DMS53 (cell line): ENCODE measurements at places on chromosomes 5 and 9.

GRCh38 chr9:127455324-127455992 is 4.1 kb downstream of the LRSAM1 start:
- DNase-seq = peak; percentile 62

DNA sequence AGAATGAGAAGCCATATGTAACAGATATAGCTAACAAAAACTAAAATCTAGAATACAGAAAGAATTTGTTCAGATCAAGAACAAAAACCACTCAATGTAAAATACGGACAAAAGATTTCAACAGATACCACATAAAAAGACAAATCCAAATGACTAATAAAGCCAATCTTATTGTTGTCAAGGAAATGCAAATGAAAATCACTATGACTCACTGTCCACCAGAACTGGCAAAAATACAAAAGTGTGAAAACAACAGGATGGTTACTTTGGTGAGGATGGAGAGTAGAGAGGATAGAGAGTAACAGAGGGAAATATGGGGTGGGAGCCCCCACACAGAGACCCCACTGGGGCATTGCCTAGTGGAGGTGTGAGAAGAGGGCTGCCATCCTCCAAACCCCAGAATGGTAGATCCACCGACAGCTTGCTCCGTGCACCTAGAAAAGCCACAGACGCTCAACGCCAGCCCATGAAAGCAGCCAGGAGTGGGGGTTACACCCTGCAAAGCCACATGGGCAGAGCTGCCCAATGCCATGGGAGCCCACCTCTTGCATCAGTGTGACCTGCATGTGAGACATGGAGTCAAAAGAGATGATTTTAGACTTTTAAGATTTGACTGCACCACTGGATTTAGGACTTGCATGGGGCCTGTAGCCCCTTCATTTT is 15.2 kb upstream of the RHOBTB3 start:
- DNase-seq = peak; percentile 55

DNA sequence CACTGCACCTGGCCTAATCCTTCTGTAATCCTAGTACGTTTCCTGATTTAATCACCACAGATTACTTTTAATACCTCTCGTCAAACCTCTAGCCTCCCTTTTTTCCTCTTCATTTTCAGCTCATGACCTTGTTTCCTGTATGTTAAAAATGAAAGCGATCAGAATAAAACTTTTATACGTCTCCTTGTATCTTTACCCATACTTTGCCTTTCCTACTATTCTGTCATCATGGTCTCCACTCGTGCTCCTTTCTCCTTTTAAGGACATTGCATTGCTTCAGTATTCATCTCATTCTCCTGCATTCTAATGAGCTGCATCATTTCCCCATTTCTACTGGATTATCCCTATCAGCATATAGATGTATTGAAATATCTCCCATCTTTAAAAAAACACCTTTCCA is 8.5 kb downstream of the CDC42SE2 start:
- DNase-seq = no peak

DNA sequence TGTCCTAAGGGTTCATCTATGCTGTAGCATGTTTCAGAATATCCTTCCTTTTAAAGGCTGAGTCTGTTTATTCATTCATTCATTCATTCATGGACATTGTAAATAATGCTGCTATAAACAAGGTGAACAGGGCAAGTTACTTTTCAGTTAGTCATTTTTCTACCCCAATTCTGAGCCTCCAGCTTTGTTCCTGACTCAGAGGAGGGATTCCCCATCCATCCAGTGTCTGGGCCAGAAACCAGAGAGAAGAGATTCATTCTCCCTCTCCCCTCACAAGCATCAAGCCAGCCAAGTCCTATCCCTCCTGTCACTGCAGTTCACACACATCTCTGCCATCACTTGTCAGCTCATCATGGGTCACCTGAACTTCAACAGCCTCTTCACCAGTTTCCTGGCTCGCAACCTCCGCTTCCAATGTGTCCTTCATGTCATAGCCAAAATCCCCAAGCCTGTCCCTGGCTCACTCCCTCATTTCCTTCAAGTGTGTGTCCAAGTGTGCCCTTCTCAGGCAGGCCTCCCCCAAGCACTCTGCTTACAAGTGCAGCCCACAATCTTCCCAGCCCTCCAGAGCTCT is 203.0 kb downstream of the TTLL11 start:
- peak; percentile 25 for DNase-seq

DNA sequence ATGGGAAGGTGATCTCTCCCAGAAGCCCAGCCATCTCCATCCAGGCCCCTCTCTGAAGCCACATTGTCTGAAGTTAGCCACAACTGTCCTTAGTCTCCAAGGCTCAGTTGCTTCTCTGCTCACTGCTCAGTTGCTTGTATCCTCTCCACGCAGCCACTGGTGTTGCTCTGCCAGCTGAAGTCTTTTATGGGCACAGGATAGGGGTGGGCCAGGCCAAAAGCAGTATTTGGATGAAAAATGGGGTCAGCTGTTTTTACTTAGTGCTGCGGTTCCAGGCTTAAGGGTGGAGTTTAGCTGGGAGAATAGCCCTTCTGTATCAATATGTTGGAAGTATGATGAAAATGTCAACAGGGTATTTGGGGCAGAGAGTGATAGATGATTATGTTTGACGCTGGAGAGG is 168.8 kb upstream of the PPP1R2B start:
- DNase-seq = no peak

DNA sequence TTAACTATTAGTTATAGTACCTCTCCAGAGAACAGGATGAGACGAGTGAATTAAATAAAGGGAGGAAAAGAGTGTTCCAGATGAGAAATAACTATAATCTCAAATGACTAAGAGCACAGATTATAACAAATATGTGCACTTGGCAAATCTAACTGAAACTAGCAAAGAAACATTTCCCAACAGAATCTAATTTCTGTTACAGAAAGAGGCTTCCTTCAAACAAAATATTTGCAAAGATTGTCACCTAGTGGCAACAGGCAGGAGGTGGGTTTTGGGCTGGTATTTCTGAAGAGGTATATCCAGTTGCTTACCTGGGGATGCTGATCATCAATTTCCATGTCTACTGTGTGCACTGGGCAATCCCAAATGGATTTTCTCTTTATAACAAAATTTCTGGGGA is 5.6 kb upstream of the SPDL1 start:
- DNase-seq = peak; percentile 12

- DNase-seq = no peak
These were observed 18.3 kb upstream of the RNU6ATAC start for GRCh38 chr9:134182554-134183085.

DNA sequence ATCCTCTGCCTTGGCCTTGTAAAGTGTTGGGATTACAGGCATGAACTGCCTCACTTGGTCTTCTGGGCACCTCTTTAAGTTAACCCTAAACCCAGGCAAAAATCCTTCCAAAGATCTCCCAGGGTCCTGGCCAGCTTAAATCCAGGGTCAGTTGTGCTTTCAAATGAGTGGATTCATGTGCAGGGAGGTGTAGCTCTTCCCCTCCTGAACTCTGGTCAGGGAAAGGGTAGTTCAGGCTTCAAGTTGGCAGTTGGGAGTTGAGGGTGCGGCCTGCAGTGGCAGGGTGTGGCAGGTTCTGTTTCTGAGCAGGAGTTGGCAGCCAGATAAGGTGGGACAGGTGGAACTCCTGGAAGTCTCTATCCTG is 3.6 kb downstream of the HNRNPAB start:
- DNase-seq = no peak

GRCh38 chr5:72584466-72584865 is 77.3 kb upstream of the ZNF366 start:
- peak; percentile 27 for DNase-seq

DNA sequence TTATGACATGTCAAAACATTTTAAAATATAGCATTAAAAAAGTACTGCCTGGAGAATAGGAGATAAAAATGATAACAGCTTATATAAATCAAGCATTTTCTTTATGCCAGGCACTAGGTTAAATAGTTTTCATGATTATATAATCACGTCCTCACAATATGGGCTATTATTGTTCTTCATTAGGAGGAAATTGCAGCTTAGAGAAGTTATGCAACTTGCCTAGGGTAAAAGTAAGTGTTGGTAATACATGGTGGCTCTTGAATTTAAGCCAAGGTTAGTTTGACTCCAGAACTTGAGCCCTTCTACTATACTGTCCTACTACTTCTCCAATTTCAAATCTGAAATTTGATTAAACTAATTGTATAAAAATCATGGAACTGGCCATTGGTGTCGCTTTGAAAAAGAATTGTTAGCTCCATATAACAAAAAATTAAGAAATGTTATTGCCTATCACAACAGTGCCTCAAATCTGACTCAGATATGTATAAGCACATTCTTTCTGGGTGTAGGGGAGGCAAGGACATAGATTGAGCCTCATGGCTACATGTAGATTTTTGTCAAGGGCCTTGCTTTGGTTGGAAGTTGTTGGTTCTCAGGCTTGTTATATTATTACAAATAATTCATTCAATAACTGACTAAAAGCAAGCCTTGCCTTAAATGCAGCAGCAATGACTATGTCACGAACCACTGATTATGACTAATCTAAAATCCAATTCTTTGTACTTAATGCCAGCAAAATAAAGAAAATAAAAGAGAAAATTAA is 223.5 kb upstream of the DAB2 start:
- no peak for DNase-seq

GRCh38 chr5:82374637-82375036 is 96.5 kb upstream of the RPS23 start:
- no peak for DNase-seq

DNA sequence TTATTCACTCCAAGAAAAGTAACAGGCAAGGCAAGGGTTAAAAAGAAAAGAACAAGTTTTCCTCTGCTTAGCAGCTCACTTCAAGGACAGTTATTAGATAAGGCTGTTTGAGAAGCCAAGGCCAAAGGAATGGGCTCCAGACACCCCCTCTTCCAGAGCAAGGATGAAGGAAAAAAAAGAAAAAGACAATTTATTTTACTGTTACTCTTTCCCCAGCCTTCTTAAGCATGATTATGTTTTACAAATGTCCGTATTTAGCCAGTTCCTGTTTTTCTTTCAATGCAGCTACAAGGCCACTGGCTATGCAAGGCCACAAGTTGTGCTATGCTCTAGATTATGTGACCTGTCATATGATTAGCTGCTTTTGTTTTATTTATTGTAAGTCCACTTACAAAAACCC is 106.5 kb upstream of the SIMC1 start:
- DNase-seq = no peak

DNA sequence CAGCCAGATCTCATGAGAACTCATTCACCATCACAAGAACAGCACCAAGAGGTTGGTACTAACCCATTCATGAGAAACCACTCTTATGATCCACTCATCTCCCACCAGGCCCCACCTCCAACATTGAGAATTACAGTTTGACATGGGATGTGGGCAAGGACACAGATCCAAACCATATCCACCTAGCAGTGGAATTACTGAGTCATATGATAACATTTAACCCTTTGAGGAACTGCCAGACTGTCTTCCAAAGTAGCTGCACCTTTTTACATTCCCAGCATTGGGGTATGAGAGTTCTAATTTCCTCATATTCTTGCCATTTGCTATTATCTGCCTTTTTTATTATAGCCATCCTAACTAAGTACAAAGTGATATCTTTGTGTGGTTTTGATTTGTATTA is 51.9 kb downstream of the CTNNA1 start:
- no peak for DNase-seq

DNA sequence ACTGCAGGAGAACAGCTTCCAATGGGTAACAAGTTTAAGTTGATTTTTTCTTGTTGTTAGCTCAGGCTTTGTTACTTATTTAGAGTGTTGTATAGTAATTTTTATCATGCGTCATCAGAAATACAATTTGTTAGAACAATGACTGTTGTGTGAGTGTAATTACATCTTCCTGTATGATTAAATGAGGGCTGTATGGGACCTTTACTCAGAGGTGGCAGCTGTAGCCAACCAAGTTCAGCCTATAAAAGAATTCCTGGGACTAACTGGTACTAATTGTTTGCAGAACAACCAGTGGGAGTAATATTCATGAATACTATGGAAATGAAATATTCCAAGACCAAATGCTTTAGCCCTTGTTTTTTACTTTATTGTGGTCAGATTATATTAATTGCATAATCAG is 30.8 kb upstream of the TJP2 start:
- no peak for DNase-seq

- DNase-seq = peak; percentile 4
These were observed 1318.3 kb upstream of the DMAC1 start for GRCh38 chr9:9117866-9118265.

DNA sequence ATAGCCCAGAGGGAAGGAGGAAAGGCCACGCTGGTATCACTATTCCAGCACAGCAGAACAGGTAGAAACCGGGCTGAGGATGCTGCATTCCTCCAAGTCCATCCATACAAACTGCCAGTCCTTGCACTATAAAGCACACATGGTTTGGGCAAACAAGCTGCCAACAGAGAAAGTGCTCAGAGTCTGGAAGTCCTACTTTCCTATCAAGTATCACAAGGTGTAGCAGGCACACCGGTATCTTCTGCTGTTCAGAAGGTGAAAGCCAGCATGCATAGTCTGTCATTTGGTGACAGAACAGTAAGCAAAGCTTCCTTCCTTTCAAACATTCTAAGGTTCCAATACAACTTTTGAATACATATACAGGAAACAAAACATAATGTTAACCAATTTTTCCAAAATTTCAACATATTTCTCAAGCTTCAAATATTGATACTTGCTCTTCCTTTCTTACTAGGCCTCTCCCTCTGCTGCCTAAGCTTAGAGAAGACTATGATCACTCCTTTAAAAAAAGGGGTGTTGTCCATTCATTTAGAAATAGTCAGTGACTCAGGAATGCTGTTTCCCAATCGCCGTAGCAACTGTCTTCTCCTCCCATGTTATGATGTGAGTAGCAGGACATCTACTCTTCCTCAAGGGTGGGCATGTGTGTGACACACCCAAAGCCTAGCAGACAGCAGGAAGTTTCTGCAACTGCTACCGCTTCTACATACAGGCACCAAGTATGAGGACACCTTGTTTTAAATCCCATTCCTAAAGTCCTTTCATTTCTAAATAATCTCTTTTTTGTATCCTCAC is 14.7 kb downstream of the DIAPH1 start:
- DNase-seq = peak; percentile 58

GRCh38 chr9:34690983-34691935 is at the start of gene CCL19:
TSS of gene CCL19 (minus strand) at chr9:34691276. CDS start at chr9:34691139, 137 bp downstream.
- no peak for DNase-seq

DNA sequence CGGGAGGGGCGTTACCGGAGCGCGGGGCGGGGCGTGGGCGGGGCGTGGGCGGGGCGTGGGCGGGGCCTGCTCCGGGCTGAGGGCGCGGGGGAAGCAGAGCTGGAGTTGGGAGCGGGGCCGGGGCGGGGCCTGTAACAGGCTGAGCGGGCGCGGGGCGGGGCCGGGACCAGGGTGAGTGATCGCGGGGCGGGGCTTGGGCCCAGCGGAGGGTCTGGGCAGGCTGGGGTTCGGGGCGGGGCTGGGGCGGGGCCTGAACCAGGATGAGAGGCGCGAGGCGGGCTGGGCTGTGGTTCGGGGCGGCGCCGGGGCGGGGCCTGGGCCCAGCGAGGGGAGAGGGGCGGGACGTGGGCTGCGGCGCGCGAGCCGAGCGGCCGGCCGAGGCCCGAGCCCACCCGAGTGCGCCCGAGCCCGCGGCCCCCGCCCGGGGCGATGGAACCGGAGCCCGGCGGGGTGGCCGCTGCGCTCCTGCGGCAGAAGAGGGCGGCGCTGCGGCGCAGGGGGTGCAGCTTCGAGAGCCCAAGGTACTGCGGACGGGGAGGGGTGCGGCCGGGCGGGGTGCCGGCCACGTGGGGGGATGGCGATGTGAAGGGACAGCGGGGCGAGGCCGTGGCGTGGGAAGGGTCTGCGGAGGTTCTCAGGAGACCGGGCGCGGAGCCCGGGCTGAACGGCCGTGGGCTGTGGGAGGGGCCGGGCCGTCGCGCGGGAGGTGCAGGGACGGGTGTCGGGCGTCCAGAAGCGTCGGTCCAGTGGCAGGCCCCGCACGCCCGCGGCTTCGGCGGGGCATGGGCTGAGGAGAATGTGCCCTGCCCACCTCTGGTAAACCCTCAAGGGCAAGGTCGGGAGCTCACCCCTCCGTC is 39.5 kb upstream of the GARNL3 start:
- DNase-seq = peak; percentile 96

GRCh38 chr5:136275601-136276000 is 82.6 kb upstream of the SMIM32 start:
- DNase-seq = peak; percentile 84
